ENCODE measurements at places on chromosomes 1 and 21.
A peak's percentile ranks its signal among the peaks of the same experiment; 100 is the strongest.

- no peak for DNase-seq
Observed at GRCh38 chr1:63626222-63626621, 33.0 kb downstream of the PGM1 start.

DNA sequence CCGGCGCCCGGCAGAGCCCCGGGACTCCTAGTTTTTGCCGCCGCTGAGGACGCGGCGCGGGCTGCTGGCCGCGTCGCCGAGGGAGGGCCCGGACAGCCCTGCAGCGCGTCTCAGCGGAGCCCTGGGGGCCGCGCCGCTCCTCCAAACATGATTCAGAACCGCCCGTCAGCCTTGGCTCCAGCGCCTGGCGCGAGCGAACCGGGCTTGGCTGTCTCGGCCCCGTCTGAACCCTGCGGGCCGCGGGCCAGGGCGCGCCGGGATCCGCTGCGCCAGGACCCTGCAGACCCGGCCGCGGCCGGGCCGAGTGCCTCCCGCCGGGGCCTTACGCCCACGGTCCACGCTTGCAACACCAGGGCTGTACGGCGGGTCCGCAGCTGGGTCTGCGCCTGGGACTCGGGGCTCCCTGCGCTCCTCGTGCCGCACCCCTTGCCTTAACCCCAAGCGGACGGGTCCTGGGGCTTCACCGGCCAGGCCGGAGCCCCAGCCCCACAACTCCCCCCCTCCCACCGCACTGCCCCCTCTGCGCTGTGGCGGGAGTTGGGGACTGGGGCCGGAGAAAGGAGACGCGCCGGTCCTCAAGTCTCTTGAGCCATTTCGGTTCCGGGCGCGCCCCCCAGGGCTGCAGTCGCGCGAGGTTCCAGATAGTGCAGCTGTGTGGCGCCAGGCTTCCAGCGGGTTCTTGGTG is 48.4 kb upstream of the CD34 start:
- peak; percentile 42 for DNase-seq

GRCh38 chr1:169460191-169460833 is 25.4 kb downstream of the SLC19A2 start:
- peak; percentile 31 for DNase-seq

DNA sequence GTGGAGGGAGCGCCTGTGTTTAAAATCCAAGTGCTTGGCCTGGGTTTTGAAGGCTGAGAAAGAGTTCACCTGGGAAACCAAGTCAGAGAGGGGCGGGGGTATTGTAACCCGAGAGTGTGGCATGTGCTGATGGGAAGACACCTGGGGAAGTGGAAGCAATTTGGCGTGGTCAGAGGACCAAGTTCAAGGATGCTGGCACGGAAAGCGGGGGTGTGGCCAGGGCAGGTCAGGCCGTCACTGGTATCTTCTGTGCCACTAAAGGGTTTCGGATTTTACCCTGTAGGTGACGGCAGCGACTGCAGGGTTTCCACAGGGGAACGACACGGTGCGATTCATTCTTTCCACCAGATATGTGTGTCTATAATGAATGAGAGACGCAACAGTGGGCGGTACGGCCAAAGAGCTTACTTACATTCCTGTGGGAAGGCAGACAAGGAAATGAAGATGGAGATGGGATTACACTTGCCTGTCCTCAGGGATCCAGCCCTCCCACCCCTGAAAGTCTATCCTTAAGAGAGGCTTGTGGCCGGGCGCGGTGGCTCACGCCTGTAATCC is 31.3 kb downstream of the CA6 start:
- no peak for DNase-seq

- no peak for DNase-seq
Observed at GRCh38 chr1:5691795-5692509, 300.3 kb downstream of the NPHP4 start.

GRCh38 chr21:31266241-31266640 is 77.8 kb downstream of the TIAM1 start:
- DNase-seq: no peak

DNA sequence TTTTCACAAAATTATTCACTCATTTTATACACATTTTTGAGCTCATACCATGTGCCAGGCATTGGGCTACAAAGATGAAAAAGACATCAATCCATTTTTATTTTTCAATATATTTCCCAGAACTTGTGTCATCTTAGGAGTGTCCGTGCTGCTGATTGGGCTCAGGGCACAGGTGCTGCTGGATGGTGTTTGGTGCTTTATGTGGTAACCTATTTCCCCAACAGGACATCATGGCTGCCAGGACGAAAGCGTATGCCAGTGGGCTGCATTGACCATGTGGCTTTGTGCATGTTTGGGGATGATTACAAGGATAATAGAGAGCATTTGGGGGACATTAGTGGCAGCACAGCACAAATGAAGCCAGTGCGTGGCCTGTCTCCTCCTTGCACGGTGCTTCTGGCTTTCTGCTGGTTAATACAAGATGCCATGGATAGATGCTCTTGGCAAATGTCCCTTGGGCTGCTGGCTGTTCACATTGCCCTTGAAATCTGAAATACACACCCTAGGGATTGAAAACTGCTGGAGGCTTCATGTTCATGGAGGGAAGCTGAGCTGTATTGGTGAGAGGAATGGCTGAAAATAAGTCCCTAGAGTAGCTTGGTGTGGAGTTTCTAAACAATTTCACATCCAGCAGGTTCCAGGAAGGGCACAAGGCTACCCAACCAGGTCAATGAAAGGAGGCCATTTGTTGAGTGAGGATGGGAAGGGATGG is 52.3 kb downstream of the TENT5C start:
- no peak for DNase-seq

- no peak for DNase-seq
Observed at GRCh38 chr1:117596023-117596720, 9.7 kb upstream of the TENT5C start.

GRCh38 chr1:161045736-161046604 is at the start of gene USF1:
USF1 (minus strand) TSS chr1:161045977; CDS start chr1:161043275, 2,702 bp downstream.
- peak; percentile 94 for DNase-seq

DNA sequence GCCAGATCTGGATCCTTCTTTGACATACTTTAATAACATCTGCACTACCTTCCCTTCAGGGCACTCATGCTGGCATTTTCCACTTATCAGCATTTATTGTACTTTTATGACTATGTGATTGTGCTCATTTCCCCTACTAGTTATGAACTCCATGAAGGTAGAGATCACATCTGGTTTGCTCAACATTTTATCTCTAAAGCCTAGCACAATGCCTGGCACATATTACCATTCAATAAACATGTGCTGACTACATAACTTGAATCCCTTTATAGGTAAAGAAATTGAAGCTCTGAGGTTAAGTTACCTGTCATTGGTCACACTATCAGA is 221.2 kb downstream of the HHIPL2 start:
- DNase-seq: no peak

GRCh38 chr21:28375708-28376385 is 616.8 kb downstream of the LTN1 start:
- DNase-seq: no peak
